ENCODE measurements at places on chromosomes 16 and 17.
A peak's percentile ranks its signal among the peaks of the same experiment; 100 is the strongest.

DNA sequence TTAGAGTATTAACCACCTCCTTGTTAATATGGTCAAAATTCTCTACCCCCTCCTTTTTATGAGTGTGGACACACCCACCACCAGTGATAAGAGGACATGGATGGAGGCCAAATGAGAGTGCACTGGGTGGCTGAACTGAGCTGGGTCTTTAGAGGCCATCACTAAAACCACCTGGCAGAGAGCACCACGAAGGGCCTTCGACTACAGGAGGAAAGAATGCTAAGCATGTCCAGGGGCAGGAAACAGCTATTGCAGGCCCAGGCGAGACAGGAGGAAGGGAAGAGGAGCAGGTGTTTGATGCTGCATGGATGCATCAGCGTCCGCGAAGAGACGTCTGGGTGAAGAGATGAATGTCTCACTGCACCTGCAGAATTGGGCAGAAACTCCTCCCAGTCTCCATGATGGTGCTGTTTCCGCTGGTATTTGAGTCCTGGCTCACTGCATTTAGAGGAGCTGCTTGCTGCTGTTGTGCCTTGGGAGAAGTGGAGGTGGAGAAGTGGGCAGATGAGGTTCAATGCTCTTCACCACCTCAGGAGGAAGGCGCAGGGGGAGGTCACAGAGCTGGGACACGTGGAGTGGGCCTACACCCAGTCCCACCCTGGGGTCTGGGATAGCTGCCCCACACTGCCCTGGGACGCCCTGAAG, 33.2 kb downstream of the SPHK1 start:
- no peak for DNase-seq

GRCh38 chr16:71493213-71493612, 4.1 kb upstream of the ZNF19 start:
- DNase-seq: no peak

DNA sequence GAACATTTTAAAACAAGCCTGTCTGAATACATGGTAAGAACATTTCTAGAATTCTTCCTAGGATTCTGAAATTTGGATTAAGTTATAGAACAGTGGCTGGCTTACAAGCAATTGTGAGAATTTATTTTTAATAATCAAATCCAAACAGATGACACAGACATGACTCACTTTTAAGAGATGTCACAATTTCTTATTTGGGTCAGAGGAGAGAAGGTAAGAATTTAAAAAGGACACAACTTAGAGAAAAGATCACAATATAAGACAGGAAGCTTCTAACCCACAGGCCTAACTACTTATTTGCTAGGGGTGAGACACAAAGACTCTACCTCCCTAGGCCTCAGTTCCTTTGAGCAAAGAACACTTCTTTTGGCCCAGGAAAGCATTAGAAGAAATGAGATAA, 32.7 kb downstream of the ZZEF1 start:
- DNase-seq: no peak

GRCh38 chr16:85262558-85263238, 150.4 kb upstream of the CIBAR2 start:
- no peak for DNase-seq

DNA sequence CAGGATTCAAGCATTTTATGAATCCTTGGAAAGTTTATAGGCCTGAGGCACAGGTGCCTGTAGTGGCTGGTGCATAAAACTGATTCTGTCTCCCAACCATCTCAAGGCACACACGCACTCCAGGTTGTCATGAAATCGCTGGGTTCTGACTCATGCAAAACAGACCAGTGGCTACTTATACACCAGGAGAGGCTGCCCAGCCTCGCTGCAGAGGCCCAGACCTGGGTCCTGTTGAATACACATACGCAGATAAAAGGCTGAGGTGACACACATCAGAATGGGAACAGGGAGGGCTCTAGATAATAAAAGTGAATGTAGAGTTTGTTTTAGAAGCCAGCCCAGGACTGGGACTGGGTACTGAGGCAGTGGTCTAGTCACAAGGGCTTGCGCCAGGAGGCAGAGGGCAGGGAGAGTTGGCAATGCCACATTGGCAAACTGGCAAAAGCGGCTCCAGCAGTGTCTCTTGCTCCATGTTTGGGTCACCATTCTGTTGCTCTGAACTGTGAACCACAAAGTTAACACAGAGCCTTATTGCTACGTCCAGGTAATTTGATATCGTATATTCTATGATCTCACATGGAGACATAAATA, 13.6 kb downstream of the OR1D5 start:
- no peak for DNase-seq

DNA sequence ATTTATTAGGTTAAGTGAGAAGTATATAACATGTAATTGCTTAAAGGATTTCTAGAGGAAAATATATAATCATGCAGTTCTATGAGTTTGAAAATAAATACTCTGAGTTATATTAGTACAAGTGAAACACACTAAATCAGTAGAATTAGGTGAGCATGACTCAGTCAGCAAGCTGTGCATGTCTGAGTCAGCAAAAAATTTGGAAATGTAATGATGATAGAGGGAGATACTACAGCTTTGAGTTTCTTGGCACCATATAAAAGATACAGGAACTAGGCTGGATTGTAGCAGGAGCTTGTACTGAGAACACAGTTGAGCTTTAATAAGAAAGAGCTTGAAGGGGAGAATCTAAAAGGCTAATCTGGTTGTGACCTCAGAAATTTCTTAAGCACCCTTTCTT, 1224.6 kb downstream of the CDH8 start:
- no peak for DNase-seq

DNA sequence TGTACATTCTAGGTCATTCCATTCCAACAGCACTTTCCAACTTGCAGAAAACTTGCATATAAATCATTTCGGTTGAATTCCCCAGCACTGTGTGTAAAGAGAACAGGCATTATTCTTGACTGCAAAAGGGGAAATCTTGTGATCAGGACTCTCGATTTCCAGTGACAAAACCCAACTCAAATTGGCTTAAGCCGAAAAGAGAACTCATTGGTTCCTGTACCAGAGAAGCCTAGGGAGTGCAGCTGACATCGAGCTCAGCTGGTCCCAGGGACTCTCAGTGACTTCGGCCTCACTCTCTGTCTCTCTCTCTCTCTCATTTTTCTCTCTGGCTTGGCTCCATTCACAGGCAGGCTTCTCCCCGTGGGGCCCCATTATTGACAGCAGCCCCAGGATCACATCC, 30.7 kb downstream of the CD300LF start:
- no peak for DNase-seq

GRCh38 chr16:58814348-58814801, 80.3 kb upstream of the GOT2 start:
- DNase-seq: peak; percentile 1

DNA sequence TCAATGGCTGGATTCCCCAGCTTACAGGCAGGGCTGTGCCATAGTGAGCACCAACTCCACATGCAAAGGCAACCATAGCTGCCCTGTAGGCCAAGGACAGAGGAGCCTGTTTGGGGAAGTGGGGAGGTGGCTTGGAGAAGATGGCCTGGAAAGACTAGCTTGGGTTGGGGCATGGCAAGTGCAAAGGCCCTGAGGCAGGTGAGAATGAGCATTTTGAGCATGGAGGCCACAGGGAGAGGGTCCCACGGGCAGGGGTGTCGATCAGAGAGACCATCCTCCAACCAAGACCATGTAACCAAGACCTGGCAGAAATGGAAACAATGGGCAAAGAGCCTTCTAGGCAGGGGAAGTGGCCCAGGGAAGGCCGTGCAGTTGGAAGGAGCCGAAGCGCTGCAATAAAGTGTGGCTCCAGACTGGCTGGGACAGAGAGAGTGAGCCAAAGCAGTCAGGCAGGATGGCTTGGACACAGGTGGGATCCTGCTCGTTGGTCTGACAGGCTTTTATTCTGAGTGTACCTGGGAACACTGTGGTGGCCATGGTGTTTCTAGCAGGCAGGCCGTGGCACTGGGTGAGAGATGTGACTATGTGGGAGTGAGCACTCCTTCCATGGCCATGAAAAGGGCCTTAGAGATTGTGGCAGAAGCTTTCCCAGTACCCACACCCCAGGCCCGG, 24.8 kb upstream of the MPRIP start:
- no peak for DNase-seq

DNA sequence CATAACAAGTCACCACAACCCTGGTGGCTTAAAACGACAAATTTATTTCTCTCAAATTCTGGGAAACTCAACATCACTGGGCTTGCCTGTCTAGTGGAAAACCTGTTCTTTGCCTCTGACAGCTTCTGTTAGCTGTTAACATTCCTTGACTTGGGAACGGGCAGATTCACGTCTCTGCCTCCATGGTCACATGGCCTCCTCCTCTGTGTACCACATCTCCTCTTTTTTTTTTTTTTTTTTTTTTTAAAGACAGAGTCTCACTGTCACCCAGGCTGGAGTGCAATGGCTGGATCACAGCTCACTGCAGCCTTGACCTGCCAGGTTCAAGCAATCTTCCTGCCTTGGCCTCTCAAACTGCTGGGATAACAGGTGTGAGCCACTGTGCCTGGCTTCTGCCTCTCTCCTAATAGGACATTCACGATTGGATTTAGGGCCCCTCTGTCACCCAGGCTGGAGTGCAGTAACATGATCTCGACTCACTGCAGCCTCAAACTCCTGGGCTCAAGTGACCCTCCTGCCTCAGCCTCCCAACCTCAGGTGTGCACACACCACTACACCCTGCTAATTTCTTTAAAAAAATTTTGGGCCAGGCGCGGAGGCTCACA, 11.7 kb upstream of the LLGL1 start:
- no peak for DNase-seq

GRCh38 chr17:32671896-32672295, 185.1 kb downstream of the CDK5R1 start:
- no peak for DNase-seq

DNA sequence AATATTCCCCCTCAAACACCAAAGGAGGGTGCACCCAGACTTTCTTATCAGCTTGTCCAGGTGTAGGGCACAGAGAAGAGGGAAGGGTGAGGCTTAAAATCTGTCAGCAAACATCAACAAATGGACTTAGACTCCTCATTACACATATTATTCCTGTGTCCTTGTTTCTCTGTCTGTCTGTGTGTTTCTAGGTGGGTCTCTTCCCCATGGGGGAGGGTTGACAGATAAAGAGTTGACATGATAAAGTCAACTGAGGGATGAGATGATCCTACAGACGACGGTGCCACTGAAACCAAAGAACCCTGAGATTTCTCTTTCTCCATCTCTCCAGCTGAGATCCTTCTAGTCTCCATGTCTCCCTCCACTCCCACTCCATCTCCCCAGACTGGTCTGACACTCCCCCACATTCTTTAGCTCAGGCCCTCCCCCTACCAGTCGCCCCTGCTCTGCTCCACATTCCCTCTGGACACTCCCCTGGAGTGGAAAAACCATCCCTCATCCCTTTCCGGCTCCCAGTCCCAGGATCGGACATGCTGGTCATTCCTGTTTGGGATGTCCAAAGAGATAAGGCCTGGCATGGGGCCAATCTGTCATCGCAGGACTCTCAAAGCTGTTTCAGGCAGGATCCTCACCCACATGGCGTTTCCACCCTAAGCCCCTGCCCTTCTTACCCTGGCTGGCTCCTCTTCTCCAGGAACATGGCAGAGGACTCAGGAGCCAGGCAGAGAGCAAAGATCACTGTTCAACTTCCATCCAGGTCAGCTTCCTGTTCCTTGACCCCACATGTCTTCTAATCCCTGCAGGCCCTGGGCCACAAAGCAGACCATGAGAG, 2.9 kb upstream of the ITGA3 start:
- no peak for DNase-seq

DNA sequence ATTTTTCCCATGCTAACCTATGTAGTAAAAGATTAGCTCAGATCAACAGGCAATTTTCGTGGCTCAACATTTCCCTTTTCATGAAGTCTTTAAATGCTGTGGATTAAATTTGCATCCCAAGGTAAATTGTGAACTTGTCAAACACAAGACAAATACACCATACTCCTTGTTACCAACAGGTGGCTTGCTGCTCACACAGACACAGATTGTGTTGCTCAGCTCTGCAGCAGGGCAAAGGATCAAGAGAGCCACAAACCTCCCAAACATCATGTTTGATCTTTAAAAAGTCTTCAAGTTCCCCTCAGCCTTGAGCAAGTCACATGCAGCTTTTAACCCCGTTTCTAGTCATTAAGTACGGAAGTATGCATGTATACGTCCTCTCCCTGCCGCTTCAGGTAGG, 119.6 kb upstream of the CNTNAP4 start:
- DNase-seq: no peak

GRCh38 chr16:660132-660458, 7.8 kb upstream of the RHOT2 start:
- no peak for DNase-seq

DNA sequence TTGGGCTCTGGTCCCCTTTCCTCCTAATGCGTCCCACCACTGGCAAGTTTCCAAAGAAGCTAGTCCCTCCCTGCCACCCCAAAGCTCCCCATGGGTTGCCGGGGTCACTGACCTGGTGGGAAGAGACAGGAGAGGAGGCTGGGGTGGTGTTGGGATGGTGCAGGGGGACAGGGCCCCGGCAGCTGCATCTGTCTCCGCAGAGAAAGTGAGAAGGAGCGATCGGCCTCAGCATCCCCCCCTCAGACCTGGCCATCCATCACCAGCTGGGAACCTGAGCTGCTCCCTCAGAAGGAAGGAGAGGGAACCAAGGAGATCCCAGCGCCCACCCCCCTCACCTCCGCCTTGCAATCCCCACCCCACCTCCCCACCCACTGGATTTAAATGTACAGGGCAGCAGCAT, 3.3 kb downstream of the ETV4 start:
- DNase-seq: no peak

DNA sequence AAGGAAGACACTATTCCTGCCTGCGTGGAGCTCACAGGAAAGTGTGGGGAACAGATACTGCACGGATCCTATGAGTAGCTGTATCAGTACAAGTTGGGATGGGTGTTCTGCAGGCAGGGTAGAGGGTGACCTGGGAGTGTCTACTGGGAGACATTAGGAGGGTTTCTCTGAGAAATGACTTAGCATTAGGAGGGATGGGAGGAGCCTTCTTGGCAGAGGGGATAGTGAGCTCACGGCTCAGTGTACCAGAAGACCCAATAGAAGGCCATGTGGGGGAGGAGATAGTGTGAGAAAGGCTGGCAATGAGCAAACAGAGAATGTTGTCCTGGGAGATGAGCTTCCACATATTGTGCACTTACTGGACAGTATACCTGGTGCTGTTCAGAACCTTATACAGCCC, 109.1 kb downstream of the MSI2 start:
- DNase-seq: no peak

GRCh38 chr17:29294580-29294900, 592 bp upstream of the NUFIP2 start:
- DNase-seq: no peak
